ENCODE measurements at places on chromosomes 2 and 18.

DNA sequence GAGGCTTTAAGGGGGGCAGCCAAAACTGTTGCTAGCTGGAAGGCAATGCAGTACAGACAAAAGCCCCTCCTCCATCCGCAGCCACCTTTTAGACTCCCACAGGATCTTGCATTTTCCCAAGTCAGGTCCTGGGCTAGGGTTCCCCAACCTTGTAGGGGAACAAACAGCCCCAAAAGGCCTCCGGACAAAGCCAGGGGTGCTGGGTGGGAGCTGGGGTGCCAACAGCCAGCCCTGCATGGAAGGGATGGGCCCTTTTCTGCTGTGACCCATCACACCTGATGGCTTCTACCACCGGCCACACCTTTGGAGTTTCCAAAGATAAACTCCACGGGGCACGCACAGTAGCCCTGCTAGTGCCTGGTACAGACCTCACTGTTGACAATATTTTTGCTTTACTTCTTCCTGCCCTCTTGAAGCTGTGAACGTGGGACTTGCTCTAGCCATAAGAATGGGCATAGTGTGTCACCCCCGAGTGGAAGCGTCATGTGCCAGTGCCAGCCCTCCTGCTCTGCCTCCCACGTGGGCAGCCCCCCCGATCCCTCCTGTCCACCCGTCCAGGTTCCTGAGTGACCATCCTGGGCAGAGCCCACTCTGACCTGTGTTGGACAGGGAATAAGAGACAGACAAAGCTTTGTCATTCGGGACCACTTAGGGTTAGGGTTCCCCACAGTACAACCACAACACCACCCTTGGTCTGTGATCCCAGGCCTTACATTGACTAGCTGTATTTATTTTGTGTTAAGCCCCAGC lies 18.8 kb downstream of the TUBB6 start:
- no peak for DNase-seq

- DNase-seq = no peak
These were observed 43.1 kb downstream of the MOGAT1 start for GRCh38 chr2:222714361-222715241.

DNA sequence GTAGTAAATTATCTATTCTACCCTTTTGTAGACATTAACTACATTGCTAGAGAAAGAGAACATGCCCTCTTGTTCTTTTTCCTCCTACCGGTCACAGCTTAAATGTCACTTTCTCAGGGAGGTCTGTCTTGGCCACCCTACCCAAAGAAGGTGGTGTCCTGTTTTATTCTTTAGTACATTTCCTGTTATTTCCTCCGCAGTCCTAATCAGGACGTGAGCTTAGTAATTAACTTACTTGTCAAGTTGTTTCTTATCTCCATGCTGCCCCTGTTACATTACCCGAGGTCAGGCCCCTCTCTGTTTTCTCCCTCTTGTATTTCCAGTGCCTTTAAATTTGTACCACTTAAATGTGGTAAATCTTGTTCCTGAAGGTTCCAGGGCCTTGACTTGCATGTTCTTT lies 73.7 kb upstream of the RMDN2 start:
- DNase-seq = no peak

- no peak for DNase-seq
These were observed 39.8 kb downstream of the RBM45 start for GRCh38 chr2:178152033-178152432.

GRCh38 chr2:203191961-203192360 lies 46.9 kb upstream of the CYP20A1 start:
- no peak for DNase-seq

DNA sequence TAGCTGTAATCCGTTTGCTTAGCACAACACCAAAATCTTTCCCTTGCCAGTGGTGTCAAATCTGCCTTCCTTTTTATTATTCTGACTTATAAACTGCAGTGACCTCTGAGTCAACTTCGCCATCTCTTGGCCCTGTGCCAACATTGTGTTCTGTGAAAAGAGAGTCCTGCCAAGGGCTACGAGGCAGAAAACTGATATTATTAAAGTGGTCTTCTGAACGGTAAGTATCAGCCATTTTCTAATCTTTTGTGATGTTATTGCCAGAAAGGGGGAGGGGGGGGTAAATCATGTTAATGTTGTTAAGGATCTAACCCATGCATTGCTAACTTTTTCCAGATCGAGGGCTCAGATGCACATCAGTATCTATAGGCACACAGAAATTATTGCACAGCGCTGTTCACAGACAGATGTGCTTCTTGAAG lies 121.5 kb upstream of the LTBP1 start:
- DNase-seq = no peak

DNA sequence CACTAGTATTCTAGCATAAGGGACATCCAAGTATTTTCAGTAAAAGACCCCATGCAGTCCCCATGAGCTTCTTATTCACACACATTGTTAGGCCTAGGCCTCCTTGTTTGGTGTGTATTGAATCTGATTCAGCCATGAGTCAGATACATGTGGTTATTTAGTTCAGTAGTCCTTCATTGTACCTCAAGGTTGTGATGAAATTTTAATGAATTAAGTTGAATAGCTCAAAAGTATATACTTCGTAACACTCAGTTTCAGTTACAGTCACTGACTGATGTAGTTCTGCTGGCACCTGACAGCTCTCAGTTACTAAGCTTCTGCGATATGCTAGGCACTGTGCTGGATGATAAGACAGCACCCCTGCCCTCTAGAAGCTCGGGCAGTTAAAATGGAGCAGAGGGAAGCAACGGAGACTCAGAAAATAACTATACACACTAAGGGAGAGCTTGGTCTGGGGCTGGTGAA lies 86.4 kb downstream of the XRCC5 start:
- no peak for DNase-seq

DNA sequence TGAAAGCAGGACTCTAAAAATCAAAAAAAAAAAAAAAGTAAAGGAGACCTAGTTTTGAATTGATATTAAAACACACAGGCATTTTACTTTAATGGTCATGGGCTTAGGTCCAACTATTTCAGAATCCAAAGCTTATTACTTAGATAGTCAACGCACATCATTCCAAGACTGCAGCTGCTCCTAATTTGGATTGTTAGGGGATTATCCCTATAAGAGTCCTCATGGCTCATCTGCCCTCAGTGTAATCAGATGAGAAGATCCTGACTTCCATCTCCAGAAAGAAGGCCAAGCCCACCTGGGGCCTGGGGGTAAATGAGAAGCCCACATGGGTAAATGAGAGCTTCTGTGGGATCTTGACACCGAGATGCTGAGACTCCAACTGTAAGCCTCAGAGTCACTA lies 424.2 kb downstream of the NRXN1 start:
- DNase-seq = no peak

DNA sequence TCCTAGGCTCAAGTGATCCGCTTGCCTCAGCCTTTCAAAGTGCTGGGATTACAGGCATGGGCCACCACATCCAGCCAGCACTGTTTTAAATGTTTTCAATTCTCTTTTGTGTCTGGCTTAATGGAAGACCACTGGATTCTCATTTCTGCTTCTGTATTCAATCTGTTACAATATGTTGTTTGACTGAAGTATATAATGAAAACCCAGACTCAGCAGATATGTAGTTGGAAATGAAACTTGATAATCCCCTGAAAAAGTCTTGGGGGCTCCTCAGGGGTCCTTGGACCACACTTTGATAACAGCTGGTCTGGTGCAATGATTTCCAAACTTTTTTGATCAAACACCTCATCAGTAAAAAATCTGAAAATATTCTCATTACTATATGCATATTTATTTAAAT lies 132.7 kb downstream of the ATAD2B start:
- DNase-seq = no peak

GRCh38 chr2:25814681-25815080 lies 63.6 kb downstream of the ASXL2 start:
- DNase-seq = no peak

DNA sequence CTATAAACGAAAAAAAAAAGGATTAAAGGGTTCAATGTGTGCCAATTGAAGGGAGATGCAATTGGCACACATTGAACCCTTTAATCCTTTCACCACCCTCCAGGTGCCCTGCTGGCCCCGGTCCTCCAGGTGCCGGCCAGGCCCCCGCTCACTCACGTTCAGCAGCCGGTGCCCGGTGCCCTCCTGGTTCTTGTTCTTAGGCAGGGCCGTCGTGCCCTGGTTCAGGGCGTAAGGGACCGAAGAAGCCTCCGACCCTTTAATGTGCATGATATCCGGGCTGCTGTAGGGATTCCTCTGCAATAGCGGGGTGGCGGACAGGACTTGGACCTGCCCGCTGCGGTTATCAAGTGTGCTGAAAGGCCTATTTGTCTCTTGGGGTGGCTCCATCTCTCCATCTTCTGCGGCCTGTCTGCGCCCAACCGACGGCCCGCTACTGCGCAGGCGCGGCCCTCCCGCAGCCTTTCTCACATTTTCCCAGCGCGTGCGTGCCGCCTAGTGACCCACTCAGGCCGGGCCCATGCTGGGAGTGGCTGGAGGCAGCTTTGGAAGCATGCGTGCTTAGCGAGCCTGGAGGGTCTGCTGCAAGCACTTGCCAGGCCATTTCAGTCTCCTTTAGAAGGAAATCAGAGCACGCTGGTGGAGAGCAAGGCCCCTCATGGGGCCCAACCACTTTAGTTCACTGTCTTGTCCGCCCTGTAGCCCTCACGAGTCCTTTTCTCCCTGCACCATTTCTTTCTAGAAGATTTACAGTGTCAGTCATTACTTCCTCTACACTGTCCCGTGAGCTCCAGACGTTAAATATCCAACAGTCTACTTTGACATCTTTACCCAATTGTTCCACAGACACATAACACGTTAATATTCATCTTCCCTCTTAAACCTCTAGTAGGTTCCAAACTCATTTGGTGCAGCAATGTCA lies 24.3 kb downstream of the TMEM237 start:
- DNase-seq = no peak

- DNase-seq = no peak
These were observed 178.5 kb downstream of the THADA start for GRCh38 chr2:43417300-43417699.

GRCh38 chr2:224412141-224413015 lies 10.5 kb upstream of the FAM124B start:
- DNase-seq = no peak

- DNase-seq = no peak
These were observed 42.2 kb downstream of the KLHL14 start for GRCh38 chr18:32730620-32731091.

- DNase-seq = no peak
These were observed 196.9 kb downstream of the NRP2 start for GRCh38 chr2:205878999-205879762.

DNA sequence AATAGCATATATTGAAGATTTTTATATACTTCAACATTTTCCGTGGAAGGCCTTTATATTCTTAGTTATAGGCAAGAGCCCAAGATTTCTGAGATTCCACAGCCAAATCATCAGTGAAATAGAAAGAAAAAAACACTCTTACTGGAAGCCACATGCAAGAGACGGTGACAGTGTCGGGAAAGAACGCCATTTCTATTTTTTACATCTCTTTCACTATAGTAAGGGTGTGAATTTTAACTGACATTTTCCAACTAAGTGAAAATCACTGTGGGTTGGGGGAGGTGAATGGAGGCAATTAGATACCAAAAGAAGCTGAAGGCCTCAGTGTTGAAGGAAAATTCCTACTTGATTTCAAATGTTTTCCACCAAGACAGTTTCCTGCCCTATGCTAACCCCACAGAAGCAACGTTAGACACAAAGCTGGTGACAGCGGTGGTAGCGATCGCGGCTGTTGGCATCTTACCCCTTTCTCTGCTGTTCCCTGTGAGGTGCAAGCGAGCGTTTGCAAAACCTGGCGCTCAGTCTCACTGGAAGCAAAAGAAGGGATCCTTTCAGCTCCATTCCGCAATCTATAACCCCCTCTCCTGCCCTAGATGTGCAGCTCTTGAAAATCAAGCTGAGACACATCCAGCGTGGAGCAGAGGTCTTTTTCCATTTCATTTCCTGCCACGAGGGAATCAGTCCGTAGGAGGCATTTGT lies 20.0 kb downstream of the ID2 start:
- no peak for DNase-seq

DNA sequence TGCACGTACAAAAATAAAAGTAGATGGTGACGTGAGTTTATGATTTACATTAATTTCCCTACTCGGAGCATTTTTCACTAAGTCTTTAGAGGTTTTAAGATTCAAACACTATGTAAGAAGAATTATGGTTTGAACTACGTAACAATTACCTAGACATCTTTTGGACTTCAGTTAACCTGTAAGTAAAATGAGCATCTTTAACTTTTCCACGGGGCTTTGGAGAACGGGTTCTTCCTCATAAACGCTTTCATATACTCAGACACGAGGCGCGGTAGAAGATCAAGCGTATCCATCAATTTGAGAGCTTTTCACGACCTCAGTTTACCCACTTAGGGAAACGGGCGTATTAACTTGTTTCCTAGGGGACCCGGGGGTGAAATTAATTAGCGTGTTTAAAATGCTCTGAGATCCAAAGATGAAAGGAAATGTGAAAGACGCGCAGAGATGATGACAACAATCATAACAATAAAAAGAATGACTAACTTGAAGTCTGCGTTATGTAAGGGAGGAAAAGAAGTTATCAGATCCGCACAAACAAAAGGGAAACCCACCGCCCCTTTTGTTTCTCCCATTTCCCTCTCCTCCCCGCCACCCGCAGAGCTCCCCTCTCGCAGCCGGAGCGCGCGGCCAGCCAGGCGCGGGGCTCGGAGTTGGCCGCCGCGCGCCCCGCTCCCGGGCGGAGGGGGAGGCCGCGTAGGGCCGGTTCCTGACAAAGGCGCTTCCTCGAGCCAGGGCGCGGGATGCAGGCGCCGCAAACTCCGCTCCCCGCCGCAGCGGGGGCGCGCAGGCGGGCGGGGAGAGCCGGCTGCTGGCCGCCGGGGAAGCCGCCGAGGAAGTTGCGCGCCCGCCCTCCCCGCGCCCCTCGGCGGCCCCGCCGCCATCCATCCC lies 807 bp downstream of the PELI1 start:
- DNase-seq = peak; percentile 60

- DNase-seq = no peak
These were observed 643 bp downstream of the RMC1 start for GRCh38 chr18:23503963-23504344.

- DNase-seq = no peak
These were observed 109.3 kb downstream of the MBP start for GRCh38 chr18:77023102-77023782.

DNA sequence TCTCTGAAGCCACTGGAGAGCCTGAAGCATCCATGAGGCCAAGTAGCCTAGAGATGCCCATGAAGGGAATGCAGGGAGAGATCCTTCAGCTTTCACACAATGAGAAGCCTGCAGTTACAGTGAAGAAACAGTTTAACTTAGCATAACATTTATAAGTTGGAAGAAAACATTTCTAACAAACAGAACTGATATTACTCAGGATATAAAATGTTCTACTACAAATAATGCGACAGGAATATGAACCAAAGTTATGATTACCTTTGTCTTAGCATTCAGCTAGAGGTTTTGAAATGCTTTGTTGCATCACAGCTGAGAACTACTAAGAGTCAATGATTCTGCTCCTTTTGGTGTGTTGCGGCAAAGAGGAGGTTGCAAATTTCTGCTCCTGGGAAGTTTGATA lies 6.9 kb upstream of the KYNU start:
- DNase-seq = no peak

- DNase-seq = no peak
These were observed 106.3 kb downstream of the MSH2 start for GRCh38 chr2:47509250-47509649.

GRCh38 chr2:26179446-26179913 lies 6.6 kb downstream of the GAREM2 start:
- no peak for DNase-seq

- no peak for DNase-seq
These were observed 266.3 kb upstream of the LYPD1 start for GRCh38 chr2:132936261-132936660.

GRCh38 chr2:205387350-205388055 lies 294.8 kb upstream of the NRP2 start:
- DNase-seq = no peak

GRCh38 chr2:61771904-61772845 lies 81.7 kb downstream of the FAM161A start:
- no peak for DNase-seq
